ENCODE measurements at places on chromosomes 13 and 19. TPM values are rescaled to one million over a fixed set of nuclear protein-coding genes. Genes with fewer than 3 reads are reported as not detected.

The SLC17A7 gene
- total RNA-seq = 0.17 TPM

The BEST2 gene
- not detected for total RNA-seq

The TMEM255B gene
- total RNA-seq = not detected

The VMAC gene
- 2.7 TPM for total RNA-seq

The ARHGAP33 gene
- total RNA-seq = 3.5 TPM

- peak; percentile 39 for DNase-seq
Measured at GRCh38 chr19:38852231-38853044, 2.7 kb upstream of the HNRNPL start.

The CBY2 gene
- 1.1 TPM for total RNA-seq

- DNase-seq = no peak
Measured at GRCh38 chr13:30997697-30998096, 65.2 kb downstream of the TEX26 start.

DNA sequence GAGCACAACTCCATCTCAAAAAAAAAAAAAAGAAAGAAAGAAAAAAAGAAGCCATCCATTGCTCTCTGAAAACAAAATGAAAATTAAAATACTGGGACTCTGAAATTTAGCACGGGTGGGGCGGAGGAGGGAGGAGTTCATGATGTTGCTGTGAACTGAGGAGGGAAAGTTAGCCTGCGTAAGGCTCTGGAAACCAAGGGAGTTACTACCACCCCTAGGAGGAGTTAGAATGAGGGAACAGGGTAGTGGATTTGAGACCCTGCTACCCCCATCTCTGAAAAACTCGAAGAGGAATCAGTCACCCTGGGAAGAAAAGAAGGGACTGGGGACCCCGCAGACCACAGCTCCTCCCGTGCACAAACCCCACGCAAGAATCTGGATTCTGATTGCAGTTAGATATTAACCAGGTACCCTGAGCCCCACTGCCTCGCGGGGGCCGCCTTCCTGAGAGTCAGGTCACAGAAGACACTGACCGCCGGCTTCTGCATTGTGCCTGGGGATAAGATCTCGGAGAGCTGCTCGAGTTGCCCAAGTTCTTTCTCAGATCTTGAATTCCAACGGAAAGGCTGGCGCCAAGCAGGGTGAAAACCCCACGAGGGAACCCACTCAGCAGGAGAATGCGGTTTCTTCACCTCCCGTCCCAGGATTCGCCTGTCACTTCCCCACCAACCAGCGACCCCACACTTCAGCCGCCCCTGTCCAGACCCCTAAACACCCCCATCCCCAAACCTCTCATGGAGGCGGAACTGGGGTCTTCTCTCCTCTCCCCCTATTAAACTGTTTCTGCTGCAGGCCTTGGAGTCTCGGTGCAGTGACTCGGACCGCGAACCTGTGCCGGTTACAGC lies 870 bp downstream of the ZNF442 start:
- no peak for DNase-seq

- DNase-seq = no peak
Measured at GRCh38 chr19:11444059-11444458, 8.6 kb downstream of the PRKCSH start.

DNA sequence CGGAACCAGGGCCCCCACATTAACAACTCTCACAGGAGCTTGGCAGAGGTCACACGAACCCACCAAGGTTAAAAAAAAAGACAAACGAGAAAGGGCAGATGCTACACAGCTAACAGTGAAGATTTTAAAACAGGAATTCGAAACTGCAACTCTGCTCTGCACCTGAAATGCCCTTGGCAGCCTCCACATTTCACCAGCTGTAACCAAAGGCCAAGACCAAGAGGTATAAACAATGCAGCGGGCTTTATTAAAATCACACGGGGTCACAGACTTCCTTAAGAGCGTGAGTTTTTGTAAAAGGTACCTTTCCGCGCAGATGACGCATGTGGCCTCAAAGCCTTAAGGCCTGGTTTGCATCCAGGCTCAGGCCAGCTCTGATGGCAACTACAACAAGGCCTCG lies 88.2 kb downstream of the STK24 start:
- no peak for DNase-seq

DNA sequence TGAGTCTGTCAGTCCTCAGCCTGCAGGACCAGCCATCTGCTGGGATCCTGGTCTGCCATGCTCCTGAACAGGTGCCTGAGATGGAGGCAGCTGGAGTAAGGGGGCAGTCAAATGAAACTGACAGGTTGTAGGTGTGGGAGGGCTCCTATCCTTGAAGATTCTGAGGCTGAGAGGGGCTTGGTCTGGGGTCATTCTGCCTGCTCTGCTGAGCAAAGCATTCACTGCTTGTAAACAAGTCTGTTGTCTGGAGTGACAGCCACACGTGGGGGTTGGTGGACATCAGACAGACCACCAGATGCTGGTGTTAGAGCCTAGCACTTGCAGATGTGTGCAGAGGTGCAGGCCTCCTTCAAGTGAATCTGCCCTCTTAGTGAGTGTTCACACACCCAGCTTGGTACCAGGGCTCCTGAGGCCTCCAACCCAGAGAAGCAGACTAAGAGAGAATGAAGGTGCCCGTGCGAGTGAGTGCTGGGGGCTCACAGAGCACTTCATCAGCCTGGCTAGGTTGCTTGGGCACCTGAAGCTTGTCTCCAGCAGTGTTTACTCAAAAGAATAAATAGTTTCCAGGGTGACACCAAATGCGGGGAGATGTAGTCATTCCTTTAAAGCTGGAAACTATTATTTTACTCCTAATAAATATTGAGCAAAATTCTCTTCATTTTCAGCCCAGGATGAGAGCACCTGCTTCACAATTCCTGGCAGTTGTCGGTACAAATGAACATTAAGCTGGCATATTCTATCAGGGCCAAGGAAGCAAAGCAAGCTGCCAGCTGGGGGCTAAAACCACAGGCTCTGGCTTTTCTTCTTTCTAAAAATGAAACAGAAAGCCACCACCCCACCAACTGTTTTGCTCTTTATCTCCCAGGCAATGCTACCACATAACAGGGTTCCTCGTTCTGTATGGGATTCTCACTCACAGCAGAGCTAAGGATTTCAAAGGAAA lies 82.3 kb downstream of the RNASEH2B start:
- no peak for DNase-seq

- DNase-seq = no peak
Measured at GRCh38 chr13:74135326-74136083, 1.3 kb upstream of the KLF12 start.

The TYROBP gene
- not detected for total RNA-seq

The TIMM44 gene
- total RNA-seq = 135 TPM

GRCh38 chr13:52053460-52053859 lies 29.0 kb downstream of the UTP14C start:
- no peak for DNase-seq

GRCh38 chr19:17409990-17410389 lies 4.6 kb upstream of the BST2 start:
- no peak for DNase-seq

The KLK14 gene
- not detected for total RNA-seq

GRCh38 chr19:35105047-35105410 lies 10.6 kb upstream of the FXYD3 start:
- no peak for DNase-seq

DNA sequence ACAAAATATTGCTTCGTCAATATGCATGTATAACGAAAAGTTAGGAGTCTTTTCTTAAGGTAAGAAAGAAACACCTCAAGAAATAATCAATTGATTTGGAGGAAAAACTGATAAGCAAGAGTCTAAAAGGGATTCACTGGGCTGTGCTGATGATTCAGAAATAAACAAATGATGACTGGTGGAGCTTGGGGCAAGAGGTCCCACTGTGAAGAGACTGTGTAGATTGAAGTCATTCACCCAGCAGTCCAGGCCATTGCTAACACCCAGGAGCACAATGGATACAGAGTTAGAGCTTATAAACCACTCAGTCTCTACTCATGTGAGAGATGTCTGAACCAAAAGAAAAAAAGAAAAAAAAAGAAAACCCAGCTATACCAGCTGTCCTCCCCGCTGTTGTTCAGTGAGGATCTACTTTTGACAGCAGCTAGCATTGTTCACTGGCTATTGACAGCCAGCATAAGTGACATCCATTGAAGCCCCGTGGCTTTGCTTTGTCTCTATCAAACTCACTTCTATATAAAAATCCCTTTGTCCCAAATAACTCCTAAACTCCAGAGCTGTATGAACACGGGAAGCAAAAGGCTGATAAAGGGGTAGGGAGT lies 255.5 kb downstream of the KCTD12 start:
- DNase-seq = no peak

DNA sequence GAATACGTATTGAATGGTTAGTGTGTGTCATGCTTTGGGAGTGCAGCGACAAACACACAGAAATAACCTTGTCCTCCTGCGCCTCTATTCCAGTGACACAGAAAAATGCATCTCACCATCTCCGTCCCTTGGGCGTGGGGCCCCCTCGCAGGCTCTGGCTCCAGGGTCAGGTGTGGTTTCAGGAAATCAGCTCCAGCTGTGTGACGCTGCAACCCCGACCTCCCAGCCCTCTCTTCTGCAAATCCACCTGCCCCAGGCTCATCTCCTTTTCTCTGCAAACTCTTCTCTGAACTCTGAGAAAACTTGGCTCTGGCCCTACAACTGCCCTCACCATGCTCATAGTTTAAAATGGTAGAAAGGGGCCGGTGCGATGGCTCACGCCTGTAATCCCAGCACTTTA lies 51.3 kb upstream of the ZNF536 start:
- DNase-seq = no peak

GRCh38 chr19:55795021-55795420 lies 26.1 kb downstream of the RFPL4AL1 start:
- DNase-seq = no peak

- DNase-seq = peak; percentile 12
Measured at GRCh38 chr19:50924586-50924985, 13.4 kb upstream of the KLK4 start.

The IL4I1 gene
- total RNA-seq = not detected

- DNase-seq = no peak
Measured at GRCh38 chr19:57366776-57367175, 3.4 kb downstream of the TRAPPC2B start.

The ZNF235 gene
- total RNA-seq = 3.0 TPM

DNA sequence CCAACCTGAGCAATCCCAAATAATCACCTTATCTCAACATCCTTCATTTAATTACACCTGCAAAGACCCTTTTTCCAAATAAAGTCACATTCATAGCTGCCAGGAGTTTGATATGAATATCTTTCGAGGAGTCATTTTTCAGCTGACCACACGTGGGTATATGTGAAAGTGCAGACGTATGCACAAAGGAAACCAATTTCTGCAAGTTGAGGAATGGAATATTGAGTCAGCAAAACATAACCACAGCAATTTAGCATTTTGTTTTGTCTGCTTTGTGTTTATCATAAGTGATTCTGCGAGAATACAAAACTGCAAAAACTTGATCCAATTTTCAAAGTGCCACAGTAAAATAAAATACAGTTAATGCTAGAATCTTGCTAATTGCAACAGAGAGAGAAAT lies 295.9 kb downstream of the SUCLA2 start:
- DNase-seq = no peak

DNA sequence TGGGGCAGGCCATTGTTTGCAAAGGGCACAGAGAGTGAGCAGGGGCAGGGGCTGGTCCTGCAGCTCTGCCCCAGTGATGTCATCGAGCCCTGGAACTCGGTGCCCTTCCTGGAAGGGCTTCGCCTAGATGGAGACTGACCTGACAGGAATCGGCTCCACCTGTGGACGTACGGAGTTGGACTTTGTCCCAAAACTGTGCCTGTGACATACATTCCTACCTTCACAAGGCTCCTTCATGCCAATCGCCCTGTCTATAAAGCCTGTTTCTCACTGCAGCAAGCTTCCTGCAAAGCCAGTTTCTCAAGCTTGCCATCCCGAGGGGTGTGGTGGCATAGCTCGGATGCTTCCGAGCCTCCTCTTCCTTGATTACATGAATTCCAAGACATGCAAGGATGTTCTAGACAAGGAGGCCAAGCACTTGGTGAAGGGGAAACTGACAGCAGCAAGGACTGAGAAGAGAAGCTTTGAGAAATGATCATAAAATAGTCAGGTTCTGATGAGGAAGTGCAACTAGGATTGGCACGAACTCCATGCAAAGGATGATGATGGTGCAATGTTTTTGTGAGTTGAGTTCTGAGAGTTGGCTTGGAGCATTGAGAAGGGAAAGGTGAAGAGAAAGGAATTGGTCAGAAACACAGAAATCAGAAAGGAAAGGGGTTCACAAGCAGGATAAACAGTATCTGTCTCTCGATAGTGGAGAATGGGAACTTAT lies 73.6 kb upstream of the STK24 start:
- no peak for DNase-seq

- DNase-seq = no peak
Measured at GRCh38 chr13:101730420-101731000, 278.0 kb downstream of the ITGBL1 start.

DNA sequence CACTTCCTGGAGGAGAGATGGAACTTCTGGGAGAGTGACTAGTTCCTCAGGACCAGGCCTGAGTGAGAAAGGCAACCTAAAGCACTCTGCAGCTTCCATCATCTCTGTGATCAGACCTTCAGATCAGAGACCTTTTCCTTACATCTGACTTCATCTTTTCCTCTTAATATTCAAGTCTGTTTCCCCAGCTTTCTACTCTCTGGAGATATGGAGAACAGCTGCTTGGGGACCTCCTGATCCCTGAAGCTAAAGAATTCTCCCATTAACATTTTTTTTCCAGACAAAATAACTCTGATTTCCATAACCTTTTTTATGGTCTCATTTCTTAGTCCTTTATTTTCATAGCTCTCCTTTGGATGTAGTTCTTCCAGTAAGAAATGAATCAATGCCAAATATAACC lies 133.4 kb upstream of the FNDC3A start:
- no peak for DNase-seq

- DNase-seq = no peak
Measured at GRCh38 chr19:33418871-33419787, 45.6 kb downstream of the CEBPG start.

The CEACAM4 gene
- not detected for total RNA-seq

DNA sequence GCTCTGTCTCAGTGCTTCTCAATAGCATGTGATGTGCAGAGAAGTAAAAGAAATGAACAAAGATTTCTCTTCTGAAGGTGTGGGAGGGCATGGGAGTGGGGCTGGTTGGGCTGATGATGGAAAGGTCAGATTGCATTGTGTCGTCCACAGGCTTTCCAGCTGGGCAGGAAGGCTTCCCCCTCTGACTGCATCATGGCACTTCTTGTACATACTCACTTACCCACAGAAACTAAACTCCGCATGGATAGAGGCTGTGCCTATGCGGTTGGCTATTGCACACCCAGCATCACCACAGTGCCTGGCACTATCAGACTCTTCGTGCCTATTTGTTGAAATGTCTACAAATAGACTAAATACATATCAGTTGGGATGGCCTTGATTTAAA lies 24.4 kb upstream of the TNFSF11 start:
- no peak for DNase-seq

- no peak for DNase-seq
Measured at GRCh38 chr13:75769141-75769905, 133.2 kb downstream of the LMO7 start.

The TMEM91 gene
- total RNA-seq = 1.8 TPM
